Activated T-cell treated with anti-CD3 and anti-CD28 coated beads for 4 hours (primary cell): ENCODE measurements at places on chromosomes 3 and 15.

DNA sequence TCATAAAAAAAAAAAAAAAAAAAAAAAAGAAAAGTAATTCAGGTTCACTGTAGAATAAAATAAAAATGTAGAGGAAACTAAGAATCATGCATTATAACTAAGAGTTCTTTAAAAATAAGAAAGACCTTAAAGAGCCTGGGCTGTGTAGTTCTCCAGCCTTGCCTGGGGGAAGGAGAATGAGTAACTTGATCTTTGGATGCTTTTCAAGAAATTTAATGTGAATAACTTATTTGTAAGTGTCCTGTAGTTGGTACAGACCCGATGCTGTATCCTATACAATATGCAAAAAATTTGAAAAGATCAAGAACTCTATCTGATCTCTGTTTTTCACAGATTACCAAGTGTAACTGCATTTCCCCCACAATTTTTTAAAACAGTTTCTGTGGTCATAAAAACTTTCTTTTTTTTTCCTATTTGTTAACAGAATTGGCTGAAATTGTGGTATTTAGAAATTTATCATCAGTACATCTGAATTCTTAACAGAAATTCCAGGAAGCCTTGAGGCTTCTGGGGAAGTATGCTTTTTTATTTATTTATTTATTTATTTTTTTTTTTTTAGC lies 195.3 kb downstream of the THRB start:
- DNase-seq, result no peak

DNA sequence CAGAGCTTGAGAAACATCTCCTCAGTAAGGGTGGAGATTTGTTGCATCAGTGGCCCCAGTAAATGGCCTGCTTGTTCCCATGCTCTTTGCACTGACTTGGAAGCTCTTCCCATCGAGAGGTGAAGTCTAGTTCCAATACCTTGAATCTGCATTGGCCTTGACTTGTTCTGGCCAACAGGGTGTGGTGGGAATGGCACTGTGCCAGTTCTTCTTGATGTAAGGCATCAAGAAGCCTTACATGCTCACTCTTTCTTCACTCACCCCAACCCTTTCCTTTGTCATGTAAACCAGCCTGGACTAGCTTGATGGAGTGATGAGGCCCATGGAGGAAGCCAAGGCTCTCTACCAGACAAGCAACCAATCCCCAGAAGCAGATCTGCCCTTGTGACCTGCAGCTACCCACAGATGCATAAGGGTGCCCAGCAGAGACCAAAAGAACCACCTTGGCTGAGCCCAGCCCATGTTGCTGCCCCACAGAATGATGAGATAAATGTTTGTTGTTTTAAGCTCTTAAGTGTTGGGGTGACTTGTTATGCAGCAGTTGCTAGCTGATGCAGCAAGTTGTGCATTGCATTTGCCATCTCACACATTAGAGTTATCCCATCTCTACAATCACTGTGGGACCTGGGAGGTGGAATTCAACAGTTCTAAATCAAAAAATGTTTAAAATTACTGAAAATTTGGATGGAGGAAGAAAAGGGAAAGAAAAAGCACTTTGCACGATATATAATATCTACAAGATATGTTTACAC lies 11.1 kb upstream of the MGLL start:
- DNase-seq, result no peak

GRCh38 chr3:31777092-31777491 lies 204.0 kb downstream of the OSBPL10 start:
- no peak for DNase-seq

GRCh38 chr3:169457807-169458697 lies 205.5 kb downstream of the MECOM start:
- no peak for DNase-seq

GRCh38 chr3:96012939-96013338 lies 801.5 kb upstream of the EPHA6 start:
- no peak for DNase-seq

DNA sequence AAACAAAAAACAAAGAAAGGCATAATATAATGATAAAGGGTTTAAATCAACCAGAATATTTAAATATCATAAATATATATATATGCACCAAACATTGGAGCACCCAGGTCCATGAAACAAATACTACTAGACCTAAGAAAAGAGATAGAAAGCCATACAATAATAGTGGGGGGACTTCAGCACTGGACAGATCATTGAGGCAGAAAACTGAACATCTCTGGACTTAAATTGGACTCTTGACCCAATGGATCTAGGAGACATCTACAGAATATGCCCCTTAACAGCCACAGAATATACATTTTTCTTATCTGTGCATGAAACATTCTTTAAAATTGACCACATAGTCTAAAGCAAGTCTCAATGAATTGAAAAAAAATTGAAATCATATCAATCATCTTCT lies 48.7 kb upstream of the CD96 start:
- no peak for DNase-seq

DNA sequence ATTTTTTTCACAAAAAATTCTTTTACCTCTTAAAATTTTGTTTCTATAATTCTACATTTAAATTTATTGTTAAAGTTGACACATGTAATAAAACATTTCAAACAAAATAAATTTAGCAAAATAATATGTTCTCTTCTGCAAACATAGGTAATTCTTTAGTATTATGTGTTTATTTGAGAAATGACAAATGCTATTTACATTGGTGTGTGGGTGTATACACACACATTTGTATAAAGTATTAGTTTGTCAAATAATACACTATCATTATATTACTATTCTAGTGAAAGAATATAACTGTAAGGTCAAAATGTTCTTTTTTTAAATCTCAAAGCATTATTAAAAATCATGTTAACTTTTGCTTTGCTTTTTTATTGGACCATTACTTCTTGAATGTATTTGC lies 1370.6 kb downstream of the SI start:
- no peak for DNase-seq

GRCh38 chr15:36426691-36427090 lies 152.7 kb upstream of the CDIN1 start:
- DNase-seq, result no peak

- DNase-seq, result no peak
These were observed 19.9 kb upstream of the IL20RB start for GRCh38 chr3:136937851-136938250.

- DNase-seq, result no peak
These were observed 201.8 kb upstream of the KCNH8 start for GRCh38 chr3:18946524-18946923.

DNA sequence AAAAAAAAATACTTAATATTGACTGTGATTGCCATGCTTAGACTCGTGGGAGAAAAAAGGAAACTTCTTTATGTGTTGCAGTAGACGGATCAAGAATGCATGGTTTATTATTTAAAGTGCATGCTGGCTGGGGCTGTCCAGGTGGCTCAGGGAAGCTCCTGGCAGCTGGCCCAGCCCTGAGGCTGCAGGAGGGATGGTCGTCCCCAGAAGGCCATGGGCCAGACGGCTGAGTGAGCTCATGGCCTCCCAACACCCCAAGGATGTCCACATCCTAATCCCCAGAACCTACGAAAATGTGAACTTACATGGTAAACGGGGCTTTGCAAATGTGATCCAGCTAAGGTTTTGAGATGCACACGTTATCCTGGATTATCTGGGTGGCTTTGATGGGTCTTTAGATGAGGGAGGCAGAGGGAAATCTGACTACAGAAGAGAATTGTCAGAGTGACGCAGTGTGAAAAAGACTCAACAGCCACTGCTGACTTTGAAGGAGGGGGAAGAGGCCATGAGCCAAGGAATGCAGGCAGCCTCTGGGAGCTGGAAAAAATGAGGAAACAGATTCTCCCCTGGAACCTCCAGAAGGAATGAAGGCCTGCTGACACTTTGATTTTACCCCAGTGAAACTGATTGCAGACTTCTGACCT lies 29.8 kb downstream of the ADAMTS17 start:
- no peak for DNase-seq

GRCh38 chr3:173863551-173863950 lies 466.0 kb downstream of the NLGN1 start:
- DNase-seq, result no peak

DNA sequence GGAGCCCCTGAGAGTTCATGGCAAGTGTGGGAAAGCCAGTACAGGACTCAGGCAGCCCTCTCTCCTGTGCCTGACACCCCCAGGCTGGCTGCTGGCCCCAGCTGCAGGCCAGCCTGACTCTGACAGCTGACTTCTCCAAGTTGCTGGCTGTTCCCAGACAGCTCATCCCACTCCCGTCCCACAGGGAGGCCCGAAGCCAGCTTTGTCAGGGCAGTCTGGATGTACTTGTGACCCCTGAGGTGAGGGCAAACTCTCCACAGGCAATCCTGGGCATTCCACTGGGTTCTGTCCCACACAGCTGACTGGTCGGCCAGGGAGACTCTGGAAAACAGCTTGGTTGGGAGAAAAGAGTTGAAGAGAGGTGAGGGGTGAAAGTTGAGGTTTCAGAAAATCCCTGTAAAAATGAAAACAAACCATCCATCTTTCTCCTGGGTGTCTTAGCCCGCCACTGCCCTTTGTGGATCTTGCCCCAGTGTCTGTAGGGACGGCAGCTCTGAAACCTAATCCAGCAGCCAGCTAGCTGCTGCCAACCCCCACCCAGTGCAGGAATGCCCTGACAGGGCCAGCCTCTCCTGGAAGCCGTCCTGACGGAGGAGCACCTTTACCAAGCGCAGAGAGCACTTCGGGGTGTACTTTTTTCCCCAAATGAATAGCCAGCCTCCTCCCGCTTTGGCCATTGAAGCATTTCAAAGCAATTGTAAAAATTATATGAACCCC lies 87.9 kb downstream of the DNAJB8 start:
- DNase-seq, result no peak

DNA sequence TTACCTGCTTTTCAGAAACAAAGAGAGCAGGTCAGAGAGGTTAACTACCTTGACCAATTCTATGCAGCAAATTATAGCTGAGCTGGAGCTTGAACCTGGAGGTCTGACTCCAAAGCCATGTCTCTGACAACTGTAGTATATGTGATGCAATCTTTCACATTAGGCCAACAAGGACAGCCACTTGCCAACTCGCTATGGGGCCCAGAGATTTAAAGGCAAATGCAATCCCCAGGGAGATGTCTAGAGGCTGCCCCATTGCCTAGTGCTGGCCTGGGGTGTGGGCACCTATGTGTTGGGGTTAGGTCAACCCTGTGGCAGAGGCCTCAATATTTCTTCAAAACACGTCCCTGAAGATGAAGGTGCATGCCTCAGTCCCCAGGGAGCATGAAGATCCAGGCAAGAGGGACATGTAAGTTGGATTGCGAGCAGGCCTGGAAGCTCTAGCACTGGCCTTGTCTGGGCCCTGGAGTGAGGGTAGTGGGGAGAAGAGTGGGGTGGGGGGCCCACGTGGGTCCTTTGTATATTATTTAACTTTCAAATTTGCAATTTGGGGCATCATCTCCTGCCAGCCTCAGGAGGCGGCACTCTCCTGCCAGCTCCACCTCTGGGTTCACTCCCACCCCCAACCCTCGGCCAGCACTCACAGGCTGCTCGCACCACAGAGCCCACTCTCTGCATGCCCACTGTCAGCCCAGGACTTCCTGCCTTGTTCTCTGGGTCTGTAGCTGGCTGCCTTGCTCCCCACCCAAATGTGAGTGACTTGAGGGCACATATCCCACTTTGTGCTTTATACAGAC lies 64.3 kb downstream of the SLC12A8 start:
- no peak for DNase-seq

- DNase-seq, result no peak
These were observed 13.5 kb upstream of the STIMATE start for GRCh38 chr3:52910823-52911222.

DNA sequence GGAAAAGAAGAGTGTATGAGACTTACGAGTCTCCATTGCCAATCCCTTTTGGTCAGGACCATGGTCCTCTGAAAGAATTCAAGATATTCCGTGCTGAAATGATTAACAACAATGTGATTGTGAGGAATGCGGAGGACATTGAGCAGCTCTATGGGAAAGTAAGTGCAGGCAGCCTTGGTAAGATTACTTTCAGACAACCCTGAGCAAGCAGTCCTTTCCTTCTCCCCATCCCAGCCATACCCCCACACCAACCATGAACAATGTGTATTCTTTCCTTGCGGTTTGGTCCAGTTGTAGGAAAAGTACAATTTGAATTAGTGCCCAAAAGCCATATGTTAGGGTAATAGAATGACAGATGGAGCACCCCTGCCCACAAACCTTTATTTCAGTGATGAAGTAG lies 5.6 kb downstream of the TSEN2 start:
- DNase-seq, result no peak

DNA sequence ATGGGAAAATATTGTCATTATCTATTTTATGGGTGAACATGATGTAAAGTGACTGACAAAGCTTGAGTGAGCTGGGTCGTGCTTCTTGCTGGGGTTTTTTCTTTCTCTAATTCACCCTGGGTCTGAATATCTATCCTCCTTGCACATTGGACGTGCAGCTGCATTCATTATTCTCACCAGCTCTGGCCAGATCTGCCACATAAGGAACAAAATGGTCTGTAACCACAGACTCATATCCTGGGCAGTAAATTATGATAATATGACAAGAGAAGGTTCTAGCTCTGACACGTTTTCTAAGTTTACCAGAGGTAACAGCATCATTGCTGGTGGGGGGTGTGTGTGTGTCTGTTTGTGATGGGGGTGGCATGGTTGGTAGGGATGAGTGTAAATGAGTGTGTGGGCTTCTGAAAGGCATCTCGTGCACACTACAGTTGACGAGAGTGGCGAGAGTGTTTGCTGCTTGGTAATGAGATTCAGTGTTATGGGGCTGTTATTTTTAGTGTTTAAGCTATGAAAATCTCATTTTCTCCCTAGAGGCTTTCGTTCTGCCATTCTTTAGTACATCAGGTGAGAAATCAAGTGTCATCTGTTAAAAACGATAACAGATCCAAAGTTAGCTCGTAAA lies 418.4 kb downstream of the PDCD6IP start:
- no peak for DNase-seq

GRCh38 chr3:27914199-27914598 lies 192.1 kb upstream of the EOMES start:
- DNase-seq, result no peak

GRCh38 chr3:148441191-148441590 lies 256.5 kb upstream of the AGTR1 start:
- no peak for DNase-seq

DNA sequence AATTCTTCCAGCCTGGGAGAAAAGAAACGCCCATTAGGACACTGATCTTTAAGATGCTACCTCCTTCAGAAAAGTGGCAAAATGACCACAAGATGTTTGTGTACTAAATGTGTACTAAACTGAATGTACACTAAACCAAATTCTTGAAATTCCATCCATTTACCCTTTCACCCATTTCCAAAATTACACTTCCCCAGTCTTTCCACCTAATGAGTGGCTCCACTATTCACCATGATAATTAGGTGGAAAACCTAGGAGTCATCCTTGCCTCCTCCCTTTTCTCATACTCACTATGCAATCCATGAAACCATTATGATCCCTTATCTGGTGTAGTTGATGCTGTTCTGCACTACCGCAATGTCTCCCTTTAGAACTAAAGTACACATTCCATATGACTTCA lies 452.1 kb upstream of the THBS1 start:
- DNase-seq, result no peak

- DNase-seq, result no peak
These were observed 74.6 kb upstream of the ACAD9 start for GRCh38 chr3:128804811-128805155.

GRCh38 chr3:89260721-89261120 lies 153.3 kb downstream of the EPHA3 start:
- no peak for DNase-seq

DNA sequence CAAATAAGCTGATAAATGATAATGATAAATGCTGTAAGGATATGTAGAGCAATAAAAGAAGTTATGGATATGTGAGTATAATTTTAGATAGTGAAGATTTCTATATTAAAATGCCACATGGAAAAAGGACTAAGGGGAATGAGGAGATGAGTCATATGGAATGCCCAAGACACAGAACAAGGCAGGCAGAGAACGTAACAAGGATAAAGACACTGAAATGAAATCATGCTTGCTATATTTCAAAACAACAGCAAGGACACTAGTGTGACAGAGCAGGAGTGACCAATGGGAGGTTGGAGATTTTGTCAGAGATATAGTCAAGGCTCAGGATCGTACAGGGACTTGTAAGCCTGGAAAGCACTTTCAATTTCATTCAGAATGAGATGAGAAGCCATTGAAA lies 621.5 kb upstream of the SEMA6D start:
- no peak for DNase-seq
